ENCODE measurements at places on chromosomes 5 and 9. TPM values are rescaled to one million over a fixed set of nuclear protein-coding genes. Genes with fewer than 3 reads are reported as not detected.

- H3K36me3 ChIP-seq = no peaks in the 10 kb centered on the region
- peaks cover 31% of the 10 kb centered on the region for H3K4me1 ChIP-seq
- no peak overlapping the region for H3K27ac ChIP-seq
- no peaks in the 10 kb centered on the region for H3K27me3 ChIP-seq
- no peak overlapping the region for H3K4me3 ChIP-seq
These were observed 25.5 kb downstream of the FOXI1 start for GRCh38 chr5:170131235-170131634.

GRCh38 chr9:103978396-103978795 is 115.7 kb upstream of the SMC2 start:
- DNase-seq = no peak
- no peak overlapping the region for H3K27ac ChIP-seq
- no peak overlapping the region for H3K4me3 ChIP-seq
- H3K27me3 ChIP-seq = no peaks in the 10 kb centered on the region

DNA sequence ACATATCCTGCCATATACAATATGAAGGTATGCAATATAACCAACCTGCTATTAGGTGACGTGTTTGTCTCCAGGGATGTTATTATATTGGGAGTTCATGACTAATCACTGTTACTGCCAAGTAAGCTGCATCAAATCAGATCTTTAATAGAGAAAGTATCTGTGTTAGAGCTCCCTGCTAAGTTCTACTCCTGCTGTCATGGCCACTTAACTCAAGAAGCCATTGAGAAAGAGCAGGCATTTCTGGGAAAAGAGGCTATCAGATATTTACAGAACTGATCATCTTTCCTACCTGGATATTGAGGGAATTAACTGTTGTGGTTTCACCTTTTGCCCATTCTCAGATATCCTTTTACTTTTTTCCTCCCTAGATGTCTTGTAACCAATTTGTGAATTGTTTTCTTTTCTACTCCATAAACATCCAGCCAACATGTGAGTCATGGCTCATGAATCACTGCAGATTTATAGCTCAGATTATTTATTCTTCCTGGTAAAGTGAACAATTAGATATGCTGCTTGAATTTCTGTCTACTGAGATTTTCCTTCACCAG is 634.8 kb upstream of the FAM174A start:
- DNase-seq = peak; percentile 34
- no peaks in the 10 kb centered on the region for H3K36me3 ChIP-seq
- no peaks in the 10 kb centered on the region for H3K27me3 ChIP-seq
- H3K4me1 ChIP-seq = peaks cover 17% of the 10 kb centered on the region
- no peak overlapping the region for H3K4me3 ChIP-seq
- peak overlapping the region; percentile 61 for H3K27ac ChIP-seq

MRPL50 gene
- total RNA-seq = 14.0 TPM

TRPM3 gene
- total RNA-seq = not detected

DNA sequence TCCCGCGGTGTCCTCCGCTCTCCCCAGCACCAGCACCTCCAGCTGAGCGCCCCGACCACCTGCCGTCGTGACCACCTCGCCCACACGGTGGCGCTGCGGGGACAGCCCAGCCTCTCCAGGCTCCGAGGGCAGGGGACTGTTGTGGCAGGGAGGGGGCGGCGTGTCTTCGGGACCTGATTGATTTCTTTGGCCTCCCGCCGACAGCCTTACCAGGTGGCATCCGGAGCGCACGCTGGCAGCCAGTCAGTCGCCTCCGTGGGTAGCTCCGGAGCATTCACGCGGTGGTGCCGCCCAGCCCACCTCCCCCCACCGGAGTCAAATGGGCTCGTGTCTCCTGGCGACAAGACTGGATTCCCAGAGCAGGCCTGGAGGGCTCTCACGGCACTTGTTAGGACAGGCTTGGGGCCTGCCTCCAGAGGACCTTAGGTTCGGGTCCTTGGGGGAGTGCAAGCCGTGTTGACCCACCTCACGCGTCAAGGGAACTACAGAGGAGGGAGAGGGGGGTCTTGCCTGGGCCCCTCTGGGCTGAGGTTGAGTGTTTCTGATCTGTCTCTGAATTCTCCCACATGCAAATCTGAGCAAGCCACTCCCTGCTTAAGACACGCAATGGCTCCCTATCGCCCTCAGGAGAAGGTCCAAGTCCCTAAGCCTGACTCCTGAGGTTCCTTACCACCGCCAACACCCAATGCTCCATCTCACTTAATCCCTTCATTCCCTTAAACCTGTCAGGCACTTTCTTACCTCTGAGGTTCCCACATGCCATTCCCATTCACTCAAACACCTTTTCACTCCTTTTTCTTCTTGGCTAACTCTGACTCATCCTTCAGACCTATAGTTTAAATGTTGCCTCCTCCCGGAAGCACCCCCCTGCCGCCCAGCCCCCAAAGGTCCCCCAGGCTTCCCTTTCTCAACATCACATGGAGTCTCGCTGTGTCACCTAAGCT is 51.2 kb upstream of the GGTA1 start:
- H3K36me3 ChIP-seq = no peaks in the 10 kb centered on the region
- DNase-seq = peak; percentile 90
- peak overlapping the region; percentile 51 for H3K4me3 ChIP-seq
- H3K27ac ChIP-seq = no peak overlapping the region
- H3K27me3 ChIP-seq = no peaks in the 10 kb centered on the region

DNA sequence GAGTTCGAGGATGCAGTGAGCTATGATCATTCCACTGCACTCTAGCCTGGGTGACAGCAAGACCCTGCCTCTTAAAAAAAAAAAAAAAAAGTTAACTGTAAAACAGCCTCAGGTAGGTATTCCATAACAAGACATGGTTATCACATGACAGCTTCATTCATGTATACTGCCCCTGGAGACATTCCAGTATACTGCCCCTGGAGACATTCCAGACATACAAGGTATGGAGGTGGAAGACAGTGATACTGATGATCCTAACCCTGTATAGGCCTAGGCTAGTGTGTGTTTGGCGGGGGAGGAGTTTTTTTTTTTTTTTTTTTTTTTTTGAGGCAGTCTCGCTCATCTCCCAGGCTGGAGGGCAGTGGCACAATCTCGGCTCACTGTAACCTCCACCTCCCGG is 105.5 kb downstream of the RICTOR start:
- H3K27ac ChIP-seq = no peak overlapping the region
- H3K4me1 ChIP-seq = no peaks in the 10 kb centered on the region
- DNase-seq = no peak

DNA sequence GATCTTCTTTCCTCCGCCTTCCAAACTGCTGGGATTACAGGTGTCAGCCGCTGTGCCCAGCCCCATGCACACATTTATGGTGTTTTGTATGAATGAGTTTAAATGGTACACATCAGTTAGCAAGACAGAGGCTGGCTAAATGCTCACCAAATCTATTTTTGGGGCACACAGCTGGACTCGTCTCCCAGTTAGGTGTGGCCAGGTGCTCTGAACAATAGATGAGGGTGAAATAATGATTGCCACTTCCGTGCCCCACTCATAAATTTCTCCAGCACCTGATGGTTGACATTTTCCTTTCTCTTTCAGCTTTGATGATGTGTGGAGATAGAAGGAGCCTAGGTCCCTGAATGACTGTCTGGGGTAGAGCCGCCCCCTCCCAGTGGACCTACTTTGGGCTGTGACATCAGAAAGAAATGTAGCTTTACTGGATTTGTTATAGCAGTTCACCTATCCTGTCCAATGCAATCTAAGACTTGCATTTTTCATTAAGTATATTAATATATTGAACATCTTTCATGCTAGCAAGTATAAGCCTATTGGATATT is 8.6 kb upstream of the RAPGEF1 start:
- H3K27me3 ChIP-seq = peaks cover 13% of the 10 kb centered on the region
- no peak overlapping the region for H3K4me3 ChIP-seq
- no peak overlapping the region for H3K27ac ChIP-seq

TIMD4 gene
- not detected for total RNA-seq

DNA sequence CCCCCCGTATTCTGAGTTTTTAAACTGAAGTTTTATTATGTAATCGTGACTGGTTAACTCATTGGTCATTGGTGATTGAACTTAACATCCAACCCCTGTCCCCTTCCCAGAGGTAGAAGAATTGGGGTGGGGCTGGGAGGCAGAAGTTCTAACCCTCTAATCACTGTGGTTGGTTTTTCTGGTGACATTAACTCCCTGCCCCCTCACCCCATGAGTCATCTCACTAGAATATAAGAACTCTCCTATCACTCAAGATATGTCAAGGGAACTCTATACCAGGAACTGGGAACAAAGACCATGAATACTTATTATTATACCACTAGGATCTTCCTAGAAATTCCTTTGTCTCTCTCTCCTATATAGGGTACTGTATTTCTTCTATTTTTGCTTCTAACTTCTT is 52.3 kb upstream of the CAVIN4 start:
- H3K27me3 ChIP-seq = no peaks in the 10 kb centered on the region
- H3K4me1 ChIP-seq = no peaks in the 10 kb centered on the region
- H3K36me3 ChIP-seq = no peaks in the 10 kb centered on the region

- no peaks in the 10 kb centered on the region for H3K36me3 ChIP-seq
- no peak for DNase-seq
- H3K4me1 ChIP-seq = no peaks in the 10 kb centered on the region
- no peak overlapping the region for H3K4me3 ChIP-seq
- H3K27ac ChIP-seq = no peak overlapping the region
These were observed 582.3 kb downstream of the CAAP1 start for GRCh38 chr9:26310294-26310693.

NEUROG1 gene
- total RNA-seq = not detected

DNA sequence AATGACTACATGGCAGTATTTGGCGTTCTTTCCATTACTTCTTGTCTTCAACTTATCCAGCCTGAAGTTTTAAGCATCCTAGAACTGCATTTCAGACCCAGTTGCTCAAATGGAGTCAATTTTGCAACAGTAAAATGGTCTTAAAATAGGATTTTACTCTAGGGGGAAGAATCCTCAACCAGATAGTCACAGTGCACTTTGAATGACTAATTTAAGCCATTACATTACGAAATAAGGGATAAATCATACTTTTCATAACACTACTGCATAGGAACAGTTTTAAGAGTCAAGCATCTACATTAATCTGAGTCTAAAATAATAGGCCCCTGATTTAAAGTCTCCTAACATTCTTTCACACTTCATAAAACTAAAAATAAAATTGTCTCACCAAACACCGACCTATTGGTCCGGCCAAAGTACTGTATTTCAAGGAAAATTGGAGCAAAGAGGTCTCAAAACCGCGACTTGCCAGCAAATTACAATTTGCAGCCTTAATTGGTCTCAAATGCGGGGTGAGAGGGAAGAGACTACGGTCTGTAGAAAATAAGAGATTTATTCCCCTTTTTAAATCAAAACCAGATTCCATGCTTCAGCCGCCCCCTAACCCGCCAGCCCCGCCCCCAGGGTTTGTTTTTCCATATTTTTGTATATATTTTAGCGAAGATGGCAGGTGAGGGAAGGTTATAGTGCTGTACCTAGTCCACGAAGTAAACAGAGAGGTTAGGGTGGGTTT is 1.2 kb upstream of the SMARCA2 start:
- peaks cover 43% of the 10 kb centered on the region for H3K36me3 ChIP-seq
- peak overlapping the region; percentile 99 for H3K4me3 ChIP-seq
- no peaks in the 10 kb centered on the region for H3K4me1 ChIP-seq

GRCh38 chr5:139049780-139050179 is 148.4 kb downstream of the SIL1 start:
- no peak overlapping the region for H3K27ac ChIP-seq
- H3K36me3 ChIP-seq = no peaks in the 10 kb centered on the region
- no peak overlapping the region for H3K4me3 ChIP-seq
- DNase-seq = no peak

GRCh38 chr9:95009459-95009858 is 283.0 kb downstream of the AOPEP start:
- no peak overlapping the region for H3K27ac ChIP-seq
- H3K4me3 ChIP-seq = no peak overlapping the region
- no peaks in the 10 kb centered on the region for H3K27me3 ChIP-seq
- H3K36me3 ChIP-seq = peaks cover 75% of the 10 kb centered on the region
- DNase-seq = no peak

- no peak overlapping the region for H3K4me3 ChIP-seq
- peaks cover 87% of the 10 kb centered on the region for H3K27me3 ChIP-seq
- no peaks in the 10 kb centered on the region for H3K4me1 ChIP-seq
These were observed 9.6 kb upstream of the NTNG2 start for GRCh38 chr9:132152231-132152630.
